ENCODE measurements at places on chromosomes 3 and 15.
A peak's percentile ranks its signal among the peaks of the same experiment; 100 is the strongest.

DNA sequence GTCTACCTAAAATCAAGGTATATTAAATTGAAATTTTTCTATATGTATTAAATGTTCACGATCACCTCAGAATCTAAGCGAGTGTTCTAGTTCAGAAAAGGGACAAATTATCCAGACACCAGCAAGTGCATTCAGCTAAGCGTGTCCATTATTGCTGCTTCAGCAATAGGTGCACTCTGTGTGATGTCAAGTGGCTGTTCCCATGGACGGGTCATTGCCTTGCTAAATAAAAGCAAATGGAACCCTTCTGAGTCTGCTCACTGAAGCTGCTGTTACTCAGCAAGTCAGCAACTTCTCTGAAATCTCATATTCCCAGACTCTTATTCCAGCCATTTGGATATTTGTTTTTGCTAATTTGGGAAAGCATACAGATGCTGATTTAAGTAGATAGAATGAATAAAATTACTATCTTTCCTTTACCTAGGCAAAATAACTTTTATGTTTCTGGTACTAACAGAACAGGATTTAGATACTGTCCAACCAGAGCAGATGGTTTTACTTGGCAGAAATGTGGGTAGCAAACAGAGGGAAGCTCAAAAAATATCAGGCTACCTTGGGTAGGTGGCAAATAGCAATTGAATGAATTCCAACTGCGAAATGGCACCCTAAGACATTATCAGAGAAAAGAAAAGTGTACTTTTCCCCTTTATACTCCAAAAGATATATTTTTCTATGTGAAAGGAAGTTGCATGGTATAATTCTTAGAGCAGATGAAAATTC, 407.0 kb downstream of the GAP43 start:
- DNase-seq: no peak

GRCh38 chr15:62758126-62758951, 284.2 kb upstream of the TPM1 start:
- no peak for DNase-seq

- DNase-seq: no peak
Observed at GRCh38 chr3:16522834-16523233, 9.3 kb upstream of the RFTN1 start.

DNA sequence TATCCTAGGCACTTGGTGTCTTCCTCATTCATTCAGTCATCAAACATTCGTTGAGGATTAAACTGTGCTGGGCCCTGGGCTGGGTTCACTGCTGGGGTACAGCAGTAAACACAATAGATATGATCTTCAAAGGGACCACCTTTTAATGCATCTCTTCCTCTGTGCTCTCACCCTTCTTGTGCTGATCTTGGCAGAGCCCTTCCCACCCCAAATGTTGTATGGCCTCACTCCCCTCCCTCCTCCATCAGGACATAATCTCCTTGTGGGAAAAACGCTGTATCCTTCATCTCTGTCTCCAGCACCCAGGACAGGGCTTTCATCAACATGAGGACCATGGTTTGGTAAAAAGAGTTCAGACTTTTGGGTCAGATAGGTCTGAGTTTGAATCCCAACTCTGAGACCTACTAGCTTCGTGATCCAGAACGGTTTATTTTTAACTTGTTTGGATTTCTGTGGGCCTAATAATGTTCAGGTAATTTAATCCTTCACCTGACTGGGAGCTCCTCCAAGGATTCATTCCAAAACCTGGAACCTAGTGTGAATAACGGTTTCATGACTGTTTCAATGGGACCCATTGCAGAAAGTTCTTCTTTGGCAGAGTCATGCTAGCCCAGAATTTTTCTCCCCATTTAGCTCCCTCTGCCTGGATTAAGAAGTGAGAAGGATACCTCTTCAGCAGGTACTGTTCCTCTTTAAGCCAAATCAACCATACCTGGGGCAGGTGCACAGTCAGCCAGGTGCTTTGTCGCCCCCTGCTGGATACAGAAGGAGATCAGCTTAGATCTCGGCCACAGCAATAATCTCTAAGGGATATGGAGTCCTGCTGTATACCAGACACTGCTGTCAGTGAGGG, 5.2 kb upstream of the WNT7A start:
- DNase-seq: peak; percentile 66

GRCh38 chr3:98801043-98801747, 38.1 kb downstream of the ST3GAL6 start:
- DNase-seq: no peak
